Spleen (tissue), 13 donors: ENCODE measurements at places on chromosomes 13 and 19.

GRCh38 chr13:36913463-36913862, 6.6 kb downstream of the SMAD9 start:
- no peaks in the 10 kb centered on the region for H3K36me3 ChIP-seq
- no peak overlapping the region for H3K4me3 ChIP-seq
- no peak overlapping the region for H3K27ac ChIP-seq
- H3K4me1 ChIP-seq, result no peaks in the 10 kb centered on the region
- H3K27me3 ChIP-seq, result peaks cover 39% of the 10 kb centered on the region
- no peak for DNase-seq

DNA sequence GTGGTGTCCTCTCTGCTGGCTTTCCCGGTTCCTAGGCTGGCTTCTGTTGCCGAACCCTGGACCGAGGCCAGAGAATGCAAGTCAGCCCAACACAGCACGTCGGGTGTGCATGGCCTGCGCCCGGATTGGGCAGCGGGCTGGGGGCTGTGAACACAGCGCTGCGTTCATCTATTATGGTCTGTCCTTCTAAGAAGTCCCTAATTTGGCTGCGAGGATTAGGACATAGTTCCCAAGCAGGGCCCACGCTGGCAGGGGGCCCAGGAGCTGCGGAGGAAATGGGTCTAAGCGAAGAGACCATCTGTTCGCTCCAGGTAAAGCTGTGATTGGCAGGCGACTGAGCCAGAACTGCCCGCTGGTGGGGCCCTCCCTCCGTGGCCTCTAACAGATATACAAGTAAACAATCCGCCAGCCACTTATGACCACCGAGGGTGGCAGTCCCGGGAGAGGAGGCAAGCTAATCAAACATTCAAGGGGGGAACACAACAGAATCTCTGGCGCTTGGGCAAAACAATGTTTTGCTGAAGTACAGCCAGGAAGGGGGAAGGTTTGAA, 6.0 kb downstream of the SYCE2 start:
- no peak overlapping the region for H3K4me3 ChIP-seq
- no peak for DNase-seq
- no peaks in the 10 kb centered on the region for H3K36me3 ChIP-seq
- H3K4me1 ChIP-seq, result peaks cover 26% of the 10 kb centered on the region
- peak overlapping the region; percentile 80 for H3K27ac ChIP-seq
- H3K27me3 ChIP-seq, result no peaks in the 10 kb centered on the region

DNA sequence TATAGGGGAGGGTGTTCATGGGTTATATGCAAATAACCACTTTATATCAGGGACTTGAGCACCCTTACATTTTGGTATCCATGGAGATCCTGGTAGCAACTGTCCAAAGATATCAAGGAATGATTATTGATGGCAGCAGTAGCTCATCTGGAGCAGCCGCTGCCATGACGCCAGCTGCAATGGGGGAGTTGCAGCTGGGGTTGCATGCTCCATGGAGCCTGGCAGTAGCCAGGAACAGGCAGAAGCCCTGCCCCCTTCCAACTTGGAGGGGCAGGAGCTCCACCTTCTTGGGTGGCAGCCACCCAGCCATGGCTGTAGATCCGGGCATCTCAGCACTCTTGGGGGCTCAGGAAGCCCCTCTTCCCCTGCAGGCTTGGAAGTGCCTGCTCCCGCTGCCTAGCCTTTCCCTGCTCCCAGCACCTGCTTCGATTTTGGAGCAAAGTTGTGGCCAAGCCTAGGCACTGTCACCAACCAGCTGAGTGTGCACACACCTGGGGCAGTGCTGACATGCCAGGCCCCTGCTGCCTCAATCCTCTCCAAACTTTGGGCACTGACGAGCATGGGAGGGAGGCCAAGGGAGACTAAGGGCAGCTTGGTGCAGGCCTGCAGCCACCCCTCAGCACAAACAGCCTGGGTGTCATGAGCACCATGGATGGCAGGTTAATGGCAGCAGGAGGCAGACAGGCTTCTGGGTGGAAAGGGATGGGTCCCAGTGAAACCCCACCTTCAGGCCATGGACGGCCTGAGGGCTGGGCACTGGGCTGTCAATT, 235.6 kb upstream of the CSNK1A1L start:
- no peaks in the 10 kb centered on the region for H3K27me3 ChIP-seq
- H3K4me3 ChIP-seq, result no peak overlapping the region
- H3K36me3 ChIP-seq, result no peaks in the 10 kb centered on the region
- H3K4me1 ChIP-seq, result no peaks in the 10 kb centered on the region
- DNase-seq, result peak; percentile 62

- H3K36me3 ChIP-seq, result peaks cover 47% of the 10 kb centered on the region
- H3K27ac ChIP-seq, result no peak overlapping the region
- H3K4me1 ChIP-seq, result no peaks in the 10 kb centered on the region
- no peaks in the 10 kb centered on the region for H3K27me3 ChIP-seq
- no peak for DNase-seq
These were observed 43.7 kb downstream of the ZNF557 start for GRCh38 chr19:7113233-7113632.

DNA sequence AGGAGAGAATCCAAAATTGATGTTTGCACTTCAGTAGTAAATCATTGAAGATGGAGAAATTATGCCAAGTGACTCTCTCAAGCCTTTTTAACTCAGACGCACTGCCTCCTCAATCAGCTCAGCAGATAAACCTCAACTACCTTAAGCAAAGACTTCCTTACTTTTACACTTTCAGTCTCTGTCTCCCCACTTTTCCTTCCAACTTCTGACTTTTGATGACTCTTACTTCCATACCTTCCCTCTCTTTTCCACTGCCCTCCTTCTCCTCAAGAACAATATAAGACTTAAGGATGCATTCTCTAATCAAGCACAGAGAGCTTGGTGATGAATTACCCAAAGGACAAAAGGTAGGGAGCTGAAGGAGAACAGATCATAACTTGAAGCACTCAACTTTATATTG, 4.8 kb upstream of the DACH1 start:
- H3K36me3 ChIP-seq, result no peaks in the 10 kb centered on the region
- H3K27ac ChIP-seq, result no peak overlapping the region
- DNase-seq, result no peak
- no peaks in the 10 kb centered on the region for H3K4me1 ChIP-seq
- no peaks in the 10 kb centered on the region for H3K27me3 ChIP-seq
- no peak overlapping the region for H3K4me3 ChIP-seq

DNA sequence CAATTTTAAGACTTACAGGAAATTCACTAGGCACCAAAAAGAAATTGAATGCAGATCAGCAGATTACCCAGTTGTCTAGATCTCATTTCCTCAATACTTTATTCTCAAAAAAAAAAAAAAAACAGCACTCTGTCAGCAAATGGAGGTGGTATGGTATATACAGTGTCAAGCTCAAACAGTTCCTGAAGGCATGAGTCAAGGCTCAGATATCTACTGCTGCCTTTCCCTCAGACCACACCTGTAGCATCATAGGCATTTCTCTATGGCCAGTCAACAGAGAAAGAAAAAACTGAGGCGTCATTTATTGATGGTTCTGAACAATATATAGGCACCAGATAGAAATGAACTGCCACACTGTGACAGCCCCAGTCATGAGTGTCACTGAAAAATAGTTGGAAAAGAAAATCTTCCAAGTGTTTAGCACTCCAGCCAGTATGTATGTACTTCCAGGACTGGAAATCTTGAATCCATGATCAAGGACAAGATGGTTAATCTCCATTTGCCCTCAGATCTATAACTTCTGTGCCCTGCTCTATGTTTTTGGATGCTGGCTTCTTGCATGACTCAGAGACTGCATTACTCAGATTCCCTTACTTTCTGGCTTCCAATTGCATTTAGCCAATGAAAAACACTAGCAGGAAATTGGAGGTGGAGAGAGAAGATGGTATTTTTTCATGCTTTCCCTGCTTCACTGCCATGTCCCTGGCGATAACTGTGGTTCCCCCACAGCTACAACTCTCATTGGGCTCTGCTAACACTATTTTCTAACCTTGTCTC, 8.4 kb upstream of the COG3 start:
- no peak for DNase-seq
- no peaks in the 10 kb centered on the region for H3K27me3 ChIP-seq
- no peak overlapping the region for H3K27ac ChIP-seq
- H3K36me3 ChIP-seq, result no peaks in the 10 kb centered on the region

GRCh38 chr13:74191410-74191809, 57.2 kb upstream of the KLF12 start:
- DNase-seq, result no peak
- H3K27me3 ChIP-seq, result no peaks in the 10 kb centered on the region
- H3K4me1 ChIP-seq, result peaks cover 3% of the 10 kb centered on the region
- no peak overlapping the region for H3K4me3 ChIP-seq
- H3K36me3 ChIP-seq, result no peaks in the 10 kb centered on the region

DNA sequence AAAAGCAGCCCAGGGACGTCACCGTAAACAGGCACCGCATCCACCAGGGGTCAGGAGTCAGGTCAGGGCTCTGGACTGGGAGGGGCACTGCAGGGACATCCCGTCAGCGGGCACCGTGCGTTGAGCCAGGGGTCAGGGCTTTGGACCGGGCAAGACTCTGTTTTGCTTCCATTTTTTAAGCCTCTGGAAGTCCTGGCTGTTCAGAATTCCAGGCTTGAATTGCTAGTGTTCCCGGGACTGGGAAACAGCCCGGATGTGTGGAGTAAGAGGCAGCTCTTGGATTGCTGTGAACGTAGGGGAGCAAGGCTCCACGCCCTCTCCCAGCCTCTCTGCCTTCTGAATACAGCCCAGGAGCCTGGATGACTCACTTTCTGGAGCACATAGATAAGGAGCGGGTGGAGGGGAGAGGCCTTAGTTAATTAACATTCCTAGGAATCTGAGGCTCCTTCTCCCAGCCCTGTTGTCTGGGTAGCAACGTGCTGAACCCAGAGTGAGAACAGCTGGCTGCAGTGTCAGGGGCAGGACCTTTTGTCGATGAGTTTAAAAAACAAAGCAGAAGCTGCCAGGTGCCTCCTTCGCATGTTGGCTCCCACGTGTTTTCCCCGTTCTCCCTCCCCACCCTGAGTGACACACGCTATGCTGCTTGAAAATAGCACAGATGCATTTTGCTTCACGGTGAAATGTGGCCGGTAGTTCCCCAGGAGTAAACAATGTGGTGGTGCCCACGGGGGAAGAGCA, 21.9 kb downstream of the ATP11A start:
- H3K4me3 ChIP-seq, result no peak overlapping the region
- H3K36me3 ChIP-seq, result peaks cover 7% of the 10 kb centered on the region
- H3K27ac ChIP-seq, result peak overlapping the region; percentile 77
- peaks cover 22% of the 10 kb centered on the region for H3K4me1 ChIP-seq
- H3K27me3 ChIP-seq, result no peaks in the 10 kb centered on the region
- peak; percentile 82 for DNase-seq

GRCh38 chr13:20901668-20902437, 693 bp downstream of the XPO4 start:
- DNase-seq, result peak; percentile 79
- no peaks in the 10 kb centered on the region for H3K27me3 ChIP-seq
- H3K36me3 ChIP-seq, result peaks cover 6% of the 10 kb centered on the region
- peak overlapping the region; percentile 92 for H3K27ac ChIP-seq
- H3K4me1 ChIP-seq, result peaks cover 61% of the 10 kb centered on the region

DNA sequence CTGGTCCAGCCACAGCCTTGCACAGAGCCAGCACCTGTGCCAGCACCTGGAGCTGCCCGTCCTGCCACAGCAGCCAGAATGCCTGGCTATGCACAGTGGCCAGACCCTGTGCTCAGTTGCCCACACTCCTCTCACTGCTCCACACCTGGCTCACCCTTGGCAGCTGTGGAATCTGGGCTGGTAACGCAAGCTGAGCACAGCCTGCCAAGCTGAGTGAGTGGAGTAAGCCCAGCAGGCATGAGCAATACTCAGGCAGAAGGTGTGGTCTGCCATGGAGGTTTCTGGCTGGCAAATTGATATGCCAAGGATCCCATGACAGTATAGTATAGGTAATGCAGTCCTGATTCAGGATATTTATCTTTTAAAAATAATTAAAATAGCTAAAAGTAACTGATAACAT, 122.2 kb downstream of the PCDH9 start:
- H3K27me3 ChIP-seq, result no peaks in the 10 kb centered on the region
- no peak overlapping the region for H3K27ac ChIP-seq
- no peak overlapping the region for H3K4me3 ChIP-seq
- DNase-seq, result no peak
- H3K36me3 ChIP-seq, result no peaks in the 10 kb centered on the region

DNA sequence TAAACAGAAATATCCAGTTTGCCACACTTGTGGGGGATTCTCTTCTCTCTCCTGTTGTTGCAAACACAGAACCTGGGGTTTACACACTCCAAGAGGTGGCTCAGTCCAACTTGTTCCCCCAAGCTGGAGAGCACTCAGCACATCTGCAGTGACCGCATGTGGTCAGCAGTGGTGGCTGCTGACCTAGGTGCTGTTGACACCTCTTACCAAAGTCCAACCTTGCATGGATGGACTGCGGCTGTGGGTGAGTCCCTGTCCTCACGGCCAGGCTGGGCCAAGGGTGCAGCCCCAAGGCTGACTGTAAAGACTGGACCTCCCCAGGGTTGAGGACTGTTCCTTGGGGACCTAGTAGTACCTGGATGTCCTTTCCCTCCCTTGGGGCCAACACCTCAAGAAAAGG, 6.1 kb downstream of the LRFN3 start:
- no peak overlapping the region for H3K4me3 ChIP-seq
- no peaks in the 10 kb centered on the region for H3K27me3 ChIP-seq
- peaks cover 8% of the 10 kb centered on the region for H3K4me1 ChIP-seq
- no peak overlapping the region for H3K27ac ChIP-seq

- no peak for DNase-seq
- H3K4me1 ChIP-seq, result no peaks in the 10 kb centered on the region
- H3K27me3 ChIP-seq, result peaks cover 15% of the 10 kb centered on the region
- H3K27ac ChIP-seq, result no peak overlapping the region
These were observed 35.9 kb upstream of the IGFL1 start for GRCh38 chr19:46193678-46194077.
